ENCODE measurements at places on chromosomes 4 and X.

DNA sequence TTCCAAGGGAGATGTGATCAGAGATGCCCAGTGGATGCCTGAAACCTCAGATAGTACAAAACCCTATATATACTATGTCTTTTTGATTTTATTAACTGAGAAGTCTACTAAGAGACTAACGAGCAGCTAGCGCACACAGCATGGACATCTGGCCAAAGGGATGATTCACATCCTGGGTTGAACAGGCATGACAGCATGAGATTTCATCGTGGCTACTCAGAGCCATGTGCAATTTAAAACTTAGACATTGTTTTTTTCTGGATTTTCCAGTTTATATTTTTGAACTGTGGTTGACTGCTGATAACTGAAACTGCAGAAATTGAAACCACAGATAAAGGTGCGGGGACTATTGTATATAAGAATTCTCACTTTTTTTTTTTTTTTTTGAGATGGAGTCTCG, 2252.9 kb upstream of the AGA start:
- no peak for DNase-seq

DNA sequence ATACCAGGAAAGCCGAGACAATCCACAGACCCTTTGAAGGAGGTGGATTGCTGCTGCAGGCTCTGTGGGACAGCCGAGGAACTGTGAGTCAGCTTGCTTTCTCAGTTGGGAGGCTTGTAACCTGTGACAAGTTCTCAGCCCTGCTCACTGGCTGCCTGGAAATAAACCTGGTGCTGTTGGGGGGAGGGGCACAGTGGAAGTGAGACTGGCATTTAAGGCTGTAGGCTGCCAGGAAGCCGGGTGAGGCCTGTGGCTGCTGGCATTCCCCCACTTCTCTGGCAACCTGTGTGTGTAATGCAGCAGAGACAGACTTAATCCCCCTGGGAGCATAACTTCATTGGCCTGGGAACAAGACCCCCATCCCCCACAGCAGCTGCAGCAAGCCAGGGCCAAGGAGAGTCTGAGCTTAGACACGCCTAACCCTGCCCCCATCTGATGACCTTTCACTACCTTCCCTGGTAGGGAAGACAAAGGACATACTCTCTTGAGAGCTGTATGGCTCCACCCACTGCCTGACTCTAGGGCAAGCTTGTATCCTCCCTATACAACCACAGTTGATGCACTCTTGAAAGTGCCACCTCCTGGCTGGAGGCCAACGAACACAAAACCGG, 64.1 kb downstream of the ALPK1 start:
- DNase-seq = no peak

- no peak for DNase-seq
Measured at GRCh38 chrX:132401935-132402334, 86.9 kb downstream of the MBNL3 start.

- DNase-seq = no peak
Measured at GRCh38 chr4:48588230-48589097, 98.4 kb downstream of the ZAR1 start.

GRCh38 chrX:25004040-25004439, 11.7 kb downstream of the ARX start:
- DNase-seq = no peak

DNA sequence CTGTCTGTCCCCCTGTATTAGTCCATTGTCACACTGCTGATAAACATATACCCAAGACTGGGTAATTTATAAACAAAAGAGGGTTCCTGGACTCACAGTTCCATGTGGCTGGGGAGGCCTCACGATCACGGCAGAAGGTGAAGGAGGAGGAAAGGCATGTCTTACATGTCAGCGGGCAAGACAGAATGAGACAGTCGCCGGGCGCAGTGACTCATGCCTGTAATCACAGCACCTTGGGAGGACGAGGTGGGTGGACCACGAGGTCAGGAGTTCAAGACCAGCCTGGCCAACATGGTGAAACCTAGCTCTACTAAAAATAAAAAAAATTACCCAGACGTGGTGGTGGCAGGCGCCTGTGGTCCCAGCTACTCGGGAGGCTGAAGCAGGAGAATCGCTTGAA, 24.7 kb downstream of the IL3RA start:
- no peak for DNase-seq

- DNase-seq = no peak
Measured at GRCh38 chrX:130994671-130995070, 63.5 kb upstream of the ARHGAP36 start.
